NCI-H1694 treated with DMSO at 0.1 percent for 48 hours (cell line): ENCODE measurements at places on chromosomes 13 and 19.

DNA sequence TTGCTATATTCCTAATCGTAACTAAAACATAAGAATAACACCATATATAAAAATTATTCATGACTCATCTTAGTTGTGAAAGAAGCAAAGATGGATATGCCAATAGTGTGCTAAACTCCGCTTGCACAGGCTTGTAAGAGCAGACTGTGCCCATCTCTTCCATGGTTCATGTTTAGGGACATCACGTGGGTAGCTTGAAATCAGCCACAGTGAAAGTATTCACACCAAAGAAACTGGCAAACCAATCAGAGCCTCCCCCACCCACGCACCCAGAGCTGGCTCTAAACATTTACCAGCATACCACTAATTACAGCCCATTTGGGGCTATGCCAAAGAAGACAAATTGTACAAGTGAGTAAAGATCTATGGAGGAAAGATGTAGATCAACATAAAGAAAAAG is 147.5 kb downstream of the DIAPH3 start:
- no peak for DNase-seq

DNA sequence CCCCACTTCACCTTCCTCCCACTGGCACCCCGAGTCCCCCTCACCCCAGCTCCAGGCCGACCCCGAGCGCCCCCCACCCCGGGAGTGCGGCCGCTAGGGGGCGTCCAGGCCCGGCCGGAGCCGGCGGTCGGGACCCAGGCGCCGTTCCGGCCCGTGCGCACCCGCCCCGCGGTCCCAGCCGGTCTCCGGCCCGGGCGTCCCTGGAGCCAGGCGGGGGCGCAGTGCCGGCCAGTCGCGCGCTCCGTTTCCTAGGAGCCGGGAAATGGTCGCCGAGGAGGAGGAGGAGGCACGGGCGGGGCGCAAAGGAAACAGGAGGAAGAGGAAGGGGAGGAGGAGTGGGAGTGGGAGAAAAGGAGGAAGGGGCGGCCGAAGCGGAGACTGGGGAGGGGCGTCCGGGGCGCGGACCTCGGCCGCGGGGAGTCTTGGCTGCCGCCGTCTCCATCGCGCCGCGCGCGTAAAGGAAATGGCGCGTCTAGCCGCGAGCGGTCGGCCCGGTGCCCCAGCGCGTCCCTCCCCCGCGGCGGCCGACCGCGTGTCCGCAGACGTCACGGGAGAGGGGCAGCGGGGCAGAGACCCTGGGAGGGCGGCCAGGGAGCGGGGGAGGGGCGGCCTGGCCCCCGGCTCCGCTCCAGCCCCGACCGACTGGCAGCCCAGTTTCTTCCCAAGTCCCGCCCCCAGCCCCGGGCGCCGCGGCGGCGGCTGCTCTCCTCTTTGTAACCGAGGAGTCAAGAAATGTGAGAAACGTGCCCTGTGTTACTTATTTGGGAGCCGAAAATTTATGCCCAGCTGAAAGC is 1.1 kb upstream of the KCTD15 start:
- peak; percentile 75 for DNase-seq

DNA sequence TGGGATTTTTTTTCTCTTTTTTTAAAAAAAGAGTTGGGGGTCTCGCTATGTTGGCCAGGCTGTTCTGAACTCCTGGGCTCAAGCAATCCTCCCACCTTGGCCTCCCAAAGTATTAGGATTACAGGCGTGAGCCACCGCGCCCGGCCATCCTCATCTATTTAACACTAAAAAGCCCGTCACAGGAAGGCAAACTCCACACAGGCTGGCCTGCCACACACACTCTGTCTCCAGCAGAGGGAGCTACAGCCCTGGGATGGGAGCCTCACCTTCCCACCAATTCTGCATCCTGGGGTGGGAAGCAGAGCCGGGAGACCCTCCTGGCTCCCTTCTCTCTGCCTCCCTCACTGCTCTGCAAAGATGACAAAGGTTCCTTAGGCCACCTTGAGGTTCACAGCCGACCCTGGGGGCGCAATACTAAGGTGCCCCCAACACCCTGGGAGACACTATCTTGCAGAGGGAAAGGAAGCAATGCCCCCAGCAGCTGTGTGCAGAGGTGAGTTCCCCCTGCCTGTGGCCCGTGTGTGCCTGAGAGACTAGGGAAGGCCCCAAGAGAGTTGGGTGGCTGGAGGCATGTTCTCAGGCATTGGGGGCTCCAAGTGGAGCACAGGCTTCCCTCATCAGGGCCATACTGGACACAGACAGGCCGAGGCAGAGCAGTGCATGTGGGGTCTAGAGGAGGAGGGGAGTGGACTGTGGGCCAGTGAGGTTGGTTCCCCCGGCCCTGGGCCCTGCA is 27.4 kb upstream of the TIMM44 start:
- DNase-seq = peak; percentile 21

DNA sequence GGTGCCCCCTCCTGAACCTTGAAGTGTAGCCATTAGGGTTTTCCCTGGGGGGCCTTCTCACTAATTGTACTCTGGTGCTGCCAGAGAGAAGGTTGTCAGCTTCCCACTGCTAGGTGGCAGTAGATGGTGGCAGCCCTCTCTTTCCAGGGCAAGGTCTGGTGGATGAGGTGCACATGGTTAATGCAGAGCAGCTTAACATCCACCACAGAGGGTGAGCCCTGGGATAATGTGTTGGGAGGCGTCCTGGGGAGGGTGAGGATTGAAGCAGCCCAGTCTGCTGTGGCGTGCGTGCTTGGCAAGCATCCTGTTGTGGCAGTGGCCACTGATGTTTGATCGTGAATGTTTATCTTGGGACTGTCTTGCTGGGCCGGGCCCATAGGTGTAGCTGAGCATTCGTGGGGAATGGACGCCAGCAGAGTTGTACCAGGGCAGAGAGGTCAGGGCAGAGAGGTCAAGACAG is 5.8 kb downstream of the EGLN2 start:
- no peak for DNase-seq

DNA sequence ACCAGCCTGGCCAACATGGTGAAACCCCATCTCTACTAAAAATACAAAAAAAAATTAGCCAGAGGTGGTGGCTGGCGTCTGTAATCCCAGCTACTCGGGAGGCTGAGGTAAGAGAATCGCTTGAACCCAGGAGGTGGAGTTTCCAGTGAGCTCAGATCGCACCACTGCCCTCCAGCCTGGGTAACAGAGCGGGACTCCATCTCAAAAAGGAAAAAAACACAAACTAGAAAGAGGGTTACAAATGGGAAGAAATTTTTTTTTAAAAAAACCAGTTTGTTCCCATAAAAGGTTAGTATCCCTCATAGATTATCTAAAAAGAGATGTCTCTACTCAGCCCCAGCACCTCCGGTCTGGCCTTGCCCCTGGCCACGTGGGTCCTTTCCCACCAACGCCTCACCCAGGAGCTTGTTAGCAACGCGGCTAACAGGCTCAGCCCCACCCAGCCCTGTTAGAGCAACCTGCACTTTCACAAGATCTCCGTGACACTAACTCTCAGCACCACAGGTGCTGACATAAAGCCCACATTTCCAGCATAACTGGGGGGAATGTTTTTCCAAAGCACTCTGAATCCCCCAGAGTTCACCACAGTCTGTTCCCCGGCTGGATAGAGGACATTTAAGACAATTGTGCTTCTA is 4.3 kb downstream of the DMKN start:
- no peak for DNase-seq

DNA sequence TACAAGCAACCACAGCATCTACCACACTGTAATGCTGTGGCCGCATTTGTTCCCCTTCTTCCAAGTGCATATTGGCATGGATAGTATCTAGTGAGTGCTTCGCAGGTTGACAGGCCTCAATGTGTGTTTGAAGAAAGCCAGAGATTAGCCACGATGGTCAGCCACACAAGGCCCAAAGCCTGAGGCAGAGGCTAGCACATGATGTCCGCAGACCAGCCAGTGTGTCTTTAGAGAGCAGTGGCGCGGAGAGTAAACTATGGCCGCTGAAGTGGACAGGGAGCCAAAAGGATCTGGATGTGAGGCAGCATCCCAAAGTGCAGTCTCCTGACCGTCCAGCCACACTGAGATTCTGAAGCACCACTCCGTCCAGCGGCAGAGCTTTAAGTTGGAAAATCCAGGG is 36.0 kb downstream of the BRD4 start:
- no peak for DNase-seq

DNA sequence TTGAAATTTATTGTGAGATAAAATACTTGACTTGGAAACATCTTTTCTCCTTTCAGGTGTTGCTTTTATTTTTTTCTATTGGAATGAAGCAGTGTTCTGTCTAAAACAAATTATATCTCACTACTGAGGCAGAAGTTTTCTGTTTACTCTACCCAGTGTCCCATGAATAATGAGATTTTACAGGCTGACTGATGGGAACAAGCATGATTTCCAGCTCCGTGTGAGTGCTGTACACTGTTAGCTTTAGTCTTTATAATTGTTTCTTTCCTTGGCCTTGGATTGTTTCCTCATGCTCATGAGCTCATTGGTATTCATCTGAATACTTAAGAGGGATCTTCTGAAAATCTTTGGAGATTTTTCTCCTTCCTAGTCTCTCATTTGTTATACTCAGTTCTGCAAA is 2049.5 kb upstream of the PRR20A start:
- DNase-seq = peak; percentile 62
